Stimulated activated CD4-positive, alpha-beta T cell treated with anti-CD3 and anti-CD28 coated beads, Interleukin-1b, Interleukin-23, amount 100 ng/mL, for 1 hour (primary cell): ENCODE measurements at places on chromosomes 2 and 18.

- DNase-seq = no peak
Measured at GRCh38 chr2:37322368-37322767, 2.3 kb downstream of the PRKD3 start.

GRCh38 chr2:131542438-131543384 lies 15.0 kb downstream of the CCDC74A start:
- no peak for DNase-seq

DNA sequence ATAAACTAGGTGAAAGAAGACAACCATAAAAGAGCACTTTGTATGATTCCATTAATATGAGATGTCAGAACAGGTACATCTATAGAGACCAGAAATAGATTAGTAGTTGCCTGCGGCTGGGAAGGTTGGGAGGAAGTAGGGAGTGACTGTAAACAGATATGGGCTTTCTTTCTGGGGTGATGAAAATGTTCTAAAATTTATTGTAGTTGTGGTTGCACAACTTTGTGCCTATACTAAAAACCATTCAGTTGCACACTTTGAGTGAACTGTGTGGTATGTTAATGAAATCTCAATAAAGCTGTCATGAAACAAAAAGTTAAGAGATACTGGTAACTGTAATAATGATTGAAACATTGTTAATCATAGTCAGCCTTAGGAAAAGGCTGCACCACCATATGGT lies 152.7 kb upstream of the ALPP start:
- DNase-seq = no peak

DNA sequence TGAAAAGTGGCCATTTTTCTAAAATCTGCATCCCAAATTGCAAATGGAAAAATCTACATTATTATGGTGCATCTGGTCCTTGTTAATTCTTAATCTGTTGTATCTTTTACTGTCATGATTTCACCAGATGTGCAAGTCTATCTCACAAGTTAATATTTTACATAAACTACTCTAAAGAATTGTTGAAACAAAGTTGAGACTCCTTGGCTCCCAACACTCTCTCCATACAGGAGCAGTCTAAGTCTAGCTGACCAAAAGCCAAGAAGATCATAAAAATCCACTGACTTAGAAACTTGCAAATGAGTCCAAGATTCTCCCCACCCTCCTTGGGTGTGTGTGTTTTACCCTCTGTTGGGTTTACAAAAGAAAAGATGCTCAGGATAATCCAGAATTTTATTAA lies 85.1 kb downstream of the NCKAP5 start:
- DNase-seq = no peak

DNA sequence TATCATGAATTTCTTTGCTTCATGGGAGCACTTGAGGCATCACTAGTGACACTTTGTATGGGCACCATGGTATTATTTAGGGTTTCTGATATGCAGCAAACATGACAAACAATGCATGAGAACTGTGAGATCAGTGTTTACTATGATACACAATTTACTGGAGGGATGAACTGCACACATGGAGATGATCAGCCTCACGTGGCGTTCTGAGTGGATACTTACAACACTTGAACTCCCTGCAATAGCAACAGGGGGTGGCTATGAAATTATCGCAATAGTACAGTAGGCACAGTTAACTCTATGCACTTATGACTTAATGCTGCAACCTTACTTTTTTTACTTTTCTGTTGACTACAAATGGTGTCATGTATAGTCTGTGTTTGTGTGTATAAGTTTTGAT lies 18.5 kb upstream of the UGT1A8 start:
- DNase-seq = no peak

- no peak for DNase-seq
Measured at GRCh38 chr18:3388980-3389379, 61.0 kb upstream of the TGIF1 start.

DNA sequence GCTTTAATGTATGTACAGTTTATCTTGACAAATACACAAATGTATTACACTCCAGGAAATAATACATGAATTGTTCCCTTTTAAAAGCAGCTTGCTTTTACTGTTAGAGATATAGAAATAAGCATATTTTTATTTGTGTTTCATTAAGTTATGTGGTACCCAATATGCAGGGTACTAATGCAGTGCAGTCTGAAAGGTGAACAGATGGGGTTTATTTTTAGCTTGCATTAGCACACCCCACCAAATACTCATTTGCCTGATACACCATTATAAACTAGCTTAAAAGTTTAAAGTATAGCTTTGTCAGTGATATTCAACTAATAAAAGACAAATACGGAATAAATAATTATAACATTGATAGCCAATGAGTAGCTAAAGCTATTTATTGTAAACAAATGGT lies 394.7 kb upstream of the ZNF804A start:
- DNase-seq = no peak

- DNase-seq = no peak
Measured at GRCh38 chr2:109243526-109244303, 114.7 kb downstream of the SH3RF3 start.

- DNase-seq = no peak
Measured at GRCh38 chr2:119862127-119862889, 102.6 kb downstream of the PTPN4 start.

DNA sequence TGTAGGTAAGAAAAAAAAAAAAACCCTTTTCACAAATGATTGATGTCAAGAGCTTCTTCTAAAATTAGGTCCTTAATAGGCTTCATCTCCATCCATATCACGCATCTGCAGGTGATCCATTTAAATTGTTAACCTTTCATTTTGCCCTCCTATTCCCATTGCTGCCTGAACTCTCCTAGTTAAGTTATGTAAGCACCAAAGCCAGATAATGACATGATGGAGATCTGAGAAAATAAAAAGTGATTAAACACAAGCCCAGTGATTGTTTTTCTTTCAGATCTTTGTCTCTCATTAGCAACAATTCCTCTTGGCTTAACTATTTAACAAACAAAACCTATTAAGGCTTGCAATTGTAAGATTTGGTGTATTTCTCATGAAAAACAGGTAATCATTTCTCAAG lies 20.0 kb downstream of the LANCL1 start:
- DNase-seq = no peak

- DNase-seq = no peak
Measured at GRCh38 chr2:140027966-140028365, 1247.8 kb upstream of the NXPH2 start.

DNA sequence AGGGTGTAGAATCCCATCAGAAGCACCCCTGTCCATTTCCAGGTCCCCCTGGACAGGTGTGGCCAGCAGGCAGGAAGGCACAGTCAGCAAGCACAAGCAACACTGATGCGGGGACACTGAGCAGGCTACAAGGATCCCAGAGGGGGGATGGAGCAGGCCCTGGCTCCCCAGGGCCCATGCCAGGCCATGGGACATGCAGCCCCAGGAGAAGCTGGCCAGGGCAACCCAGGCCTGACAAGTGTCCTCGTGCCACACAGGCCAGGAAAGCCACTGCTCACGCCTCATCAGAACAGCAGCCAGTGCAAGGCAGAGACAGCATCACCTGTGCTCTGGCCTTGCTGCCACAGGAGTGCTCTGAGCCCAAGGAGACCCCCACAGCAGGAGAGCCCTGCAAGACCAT lies 14.1 kb upstream of the GPC1 start:
- DNase-seq = no peak

GRCh38 chr2:174681099-174682006 lies 82.9 kb downstream of the CHRNA1 start:
- DNase-seq = no peak
